Motor neuron (in vitro differentiated cells): ENCODE measurements at places on chromosomes 12 and 14.

DNA sequence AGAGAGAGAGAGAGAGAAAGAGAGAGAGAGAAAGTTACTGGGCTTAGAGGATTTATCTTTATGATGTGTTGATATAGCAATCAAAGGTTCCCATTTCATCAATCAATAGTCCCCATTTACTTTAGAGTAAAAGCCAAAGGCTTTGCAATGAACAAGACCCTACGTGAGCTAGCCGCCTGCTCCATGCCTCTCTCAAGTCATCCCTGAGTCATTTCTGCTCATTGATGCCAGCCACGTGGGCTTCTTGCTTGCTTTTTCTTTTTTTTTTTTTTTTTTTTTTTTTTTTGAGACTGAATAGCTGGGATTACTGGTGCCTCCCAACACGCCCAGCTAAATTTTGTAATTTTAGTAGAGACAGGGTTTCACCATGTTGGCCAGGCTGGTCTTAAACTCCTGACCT is 70.9 kb downstream of the GPR135 start:
- ATAC-seq = no peak

DNA sequence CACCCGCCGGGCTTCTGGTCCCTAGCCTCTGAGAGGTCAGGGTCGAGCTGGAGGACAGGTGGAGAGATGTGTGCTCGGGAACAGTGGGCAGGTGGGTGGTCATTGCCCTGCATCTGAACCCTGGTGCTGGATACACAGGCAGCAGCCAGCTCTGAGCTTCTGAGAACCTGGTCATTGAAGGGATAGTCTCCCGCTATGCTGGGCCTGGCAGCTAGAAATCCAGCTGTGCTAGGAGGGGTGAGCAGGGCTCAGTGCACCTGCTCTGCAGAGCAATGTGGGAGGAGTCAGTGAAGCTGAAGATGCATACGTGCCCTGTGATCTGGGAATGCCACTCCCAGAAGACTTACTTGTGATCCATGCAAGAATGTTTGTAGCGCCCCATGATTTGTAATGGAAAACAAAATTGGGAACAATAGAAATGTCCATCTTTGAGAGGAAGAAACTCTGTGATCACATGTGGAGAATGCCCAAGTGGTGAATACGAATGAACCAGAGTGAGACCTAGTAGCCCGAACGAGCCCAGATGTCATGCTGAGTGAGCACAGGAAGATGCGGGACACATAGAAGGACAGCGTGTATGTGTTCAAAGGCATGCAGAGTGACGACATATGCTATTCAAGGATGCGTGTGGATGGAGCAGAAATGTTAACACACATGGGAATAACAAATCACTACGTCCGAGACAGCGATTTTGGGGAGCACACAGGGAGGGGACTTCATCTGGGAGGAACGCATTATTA is 63.4 kb downstream of the AACS start:
- peak; percentile 87 for ATAC-seq

GRCh38 chr12:79058342-79058741 is 193.8 kb downstream of the SYT1 start:
- no peak for ATAC-seq

GRCh38 chr14:72539661-72540315 is 354.1 kb downstream of the DPF3 start:
- ATAC-seq = no peak

DNA sequence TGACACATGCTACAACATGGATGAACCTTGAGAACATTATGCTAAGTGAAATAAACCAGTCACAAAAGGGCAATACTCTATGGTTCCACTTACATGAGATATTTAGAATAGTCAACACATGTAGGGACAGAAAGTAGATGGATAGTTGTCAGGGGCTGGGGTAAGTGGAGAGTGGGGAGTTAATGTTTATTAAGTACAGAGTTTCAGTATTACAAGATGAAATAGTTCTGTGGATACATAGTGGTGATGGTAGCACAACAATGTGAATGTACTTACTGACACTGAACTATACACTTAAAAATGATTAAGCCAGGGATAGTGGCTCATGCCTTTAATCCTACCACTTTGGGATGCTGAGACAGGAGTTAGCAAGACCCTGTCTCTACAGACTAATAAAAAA is 8.7 kb downstream of the NUP107 start:
- no peak for ATAC-seq

DNA sequence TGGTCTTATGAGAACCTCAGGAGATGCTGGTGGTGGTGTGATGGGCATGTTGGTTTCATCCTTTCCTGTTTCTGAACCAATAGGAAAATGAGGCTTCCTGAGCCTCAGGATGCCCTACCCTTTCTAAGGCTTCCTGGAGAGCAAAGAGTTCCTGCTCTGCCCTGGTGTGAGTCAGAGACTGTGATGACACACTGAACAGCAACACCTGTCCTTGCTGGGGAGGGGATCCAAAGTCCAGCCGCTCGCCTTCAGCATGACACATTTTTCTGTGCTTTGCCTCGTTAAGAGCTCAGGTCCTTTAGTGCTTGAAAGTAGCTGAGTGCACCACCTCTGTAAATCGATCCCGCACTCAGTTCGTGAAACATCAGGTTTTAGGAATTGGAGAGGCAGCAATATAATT is 116.0 kb downstream of the CACNA1C start:
- ATAC-seq = no peak

GRCh38 chr12:79019672-79020071 is 155.1 kb downstream of the SYT1 start:
- ATAC-seq = no peak

- no peak for ATAC-seq
Observed at GRCh38 chr14:70183991-70184390, 4.8 kb downstream of the SLC8A3 start.

- ATAC-seq = peak; percentile 62
Observed at GRCh38 chr12:2958432-2959191, 585 bp upstream of the TEAD4 start.

DNA sequence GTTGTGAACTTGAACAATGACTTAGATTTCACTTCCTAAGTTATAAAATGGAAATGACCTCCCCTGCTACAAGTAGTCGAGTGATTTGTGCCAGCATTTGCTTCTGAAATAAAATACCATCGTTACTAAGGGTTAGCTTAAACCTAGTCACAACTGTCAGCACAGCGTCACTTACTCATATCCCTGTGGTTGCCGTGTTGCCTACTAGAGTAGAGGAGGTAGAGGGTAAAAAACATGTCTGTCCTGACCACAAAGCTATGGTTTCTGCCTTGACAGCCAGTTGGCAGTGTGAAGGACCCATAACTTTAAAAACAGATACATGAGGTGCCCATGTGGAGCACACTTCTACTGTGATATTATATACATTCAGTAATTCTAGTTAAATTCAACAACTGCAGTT is 234.2 kb upstream of the RGS6 start:
- no peak for ATAC-seq

- no peak for ATAC-seq
Observed at GRCh38 chr14:24251880-24252288, 9.5 kb upstream of the TINF2 start.

- ATAC-seq = no peak
Observed at GRCh38 chr12:953776-954175, 4.3 kb upstream of the RAD52 start.

DNA sequence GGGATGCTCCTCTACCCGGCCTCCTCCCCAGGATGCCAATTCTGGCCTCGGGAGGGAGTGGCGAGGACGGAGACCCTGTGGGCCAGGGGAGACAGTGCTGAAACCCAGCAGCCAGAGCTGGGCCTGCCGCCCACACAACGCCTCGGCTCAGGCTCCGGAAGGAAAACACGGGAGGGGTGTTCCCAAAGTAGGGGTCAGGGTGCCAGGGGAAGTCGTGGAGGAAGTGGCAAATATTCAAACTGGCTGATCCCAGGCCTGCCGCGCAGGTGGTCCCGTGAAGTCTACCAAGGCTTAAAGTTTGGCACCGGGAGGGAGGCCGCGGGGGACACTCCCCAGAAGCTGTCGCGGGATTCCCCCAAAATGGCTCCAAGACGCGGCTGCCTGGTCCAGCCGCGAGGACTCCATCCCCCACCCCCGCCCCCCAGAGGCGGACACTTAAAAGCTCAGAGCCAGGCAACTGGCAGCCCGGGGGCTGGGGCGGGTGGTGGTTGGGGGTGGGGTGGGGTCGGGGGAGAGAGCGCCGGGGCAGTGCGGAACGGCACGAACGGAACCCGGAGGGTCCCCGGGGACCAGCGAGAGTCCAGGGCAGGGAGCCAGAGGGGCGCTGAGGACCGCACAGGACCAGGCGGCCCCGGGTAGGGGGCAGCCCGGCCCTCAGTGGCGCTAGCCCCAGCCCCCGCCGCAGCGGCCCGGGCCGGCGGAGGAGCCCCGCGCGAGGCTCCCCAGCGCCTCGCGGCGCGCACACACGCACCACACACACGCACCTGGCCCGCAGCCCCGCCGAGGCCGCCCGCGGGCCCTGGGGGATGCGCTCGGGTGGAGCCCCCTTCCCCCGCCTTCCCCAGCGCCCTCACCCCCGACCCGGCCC is 20.0 kb downstream of the BEGAIN start:
- peak; percentile 31 for ATAC-seq

DNA sequence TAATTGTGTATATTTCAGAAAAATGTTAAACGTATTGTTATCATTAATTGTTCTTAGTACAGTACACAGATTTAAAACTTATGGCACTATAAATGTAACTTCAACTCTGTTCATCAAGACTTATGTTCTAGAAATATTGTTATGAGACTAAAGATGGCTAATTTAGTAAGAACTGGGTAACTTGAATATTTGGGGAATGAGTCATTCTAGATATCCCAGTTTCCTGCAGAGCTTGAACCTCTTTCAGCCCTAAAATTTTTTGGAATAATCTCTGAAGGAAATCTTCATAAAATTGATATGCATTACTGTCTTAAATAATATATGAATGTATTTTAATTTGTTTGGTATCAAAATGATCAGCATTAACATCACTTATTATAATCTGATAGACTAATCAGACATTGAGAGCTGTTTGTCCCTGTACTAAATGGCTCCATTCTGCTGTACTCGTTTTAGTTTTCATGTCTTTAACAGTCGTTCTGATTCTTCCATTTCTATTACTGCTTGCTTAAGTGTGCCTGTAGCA is 87.1 kb downstream of the VEZT start:
- ATAC-seq = no peak

GRCh38 chr12:63912651-63913050 is 68.2 kb downstream of the SRGAP1 start:
- no peak for ATAC-seq

DNA sequence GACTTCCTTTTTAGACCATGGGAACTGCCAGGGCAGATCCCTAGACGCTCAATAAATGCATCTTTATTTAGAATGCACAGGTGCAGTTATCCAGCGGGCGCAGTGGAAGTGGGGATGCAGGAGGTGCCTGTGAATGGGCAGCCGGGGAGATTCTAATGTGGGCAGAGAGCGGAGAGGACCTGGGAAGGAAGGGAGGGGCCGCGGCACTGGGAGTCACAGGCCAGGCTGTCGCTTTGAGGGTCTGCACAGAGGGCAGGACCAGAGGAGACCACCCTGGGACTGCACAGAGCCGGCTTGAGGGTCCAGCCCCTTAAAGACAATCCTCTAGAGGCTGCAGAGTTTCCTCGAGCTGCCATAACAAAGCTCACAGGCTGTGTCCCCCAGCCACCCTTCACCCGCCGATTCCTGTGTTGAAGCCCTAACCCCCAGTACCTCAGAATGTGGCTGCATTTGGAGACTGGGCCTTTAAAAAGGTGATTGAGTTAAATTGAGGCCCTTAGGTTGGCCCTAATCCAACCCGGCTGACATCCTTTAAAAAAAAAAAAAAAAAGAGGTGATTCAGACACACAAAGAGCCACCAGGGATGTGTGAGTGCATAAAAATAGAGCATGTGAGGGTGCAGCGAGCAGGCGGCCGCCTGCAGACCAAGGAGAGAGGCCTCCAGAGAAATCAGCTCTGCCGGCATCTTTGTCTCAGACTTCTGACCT is 44.4 kb upstream of the PPP2R5C start:
- ATAC-seq = no peak

DNA sequence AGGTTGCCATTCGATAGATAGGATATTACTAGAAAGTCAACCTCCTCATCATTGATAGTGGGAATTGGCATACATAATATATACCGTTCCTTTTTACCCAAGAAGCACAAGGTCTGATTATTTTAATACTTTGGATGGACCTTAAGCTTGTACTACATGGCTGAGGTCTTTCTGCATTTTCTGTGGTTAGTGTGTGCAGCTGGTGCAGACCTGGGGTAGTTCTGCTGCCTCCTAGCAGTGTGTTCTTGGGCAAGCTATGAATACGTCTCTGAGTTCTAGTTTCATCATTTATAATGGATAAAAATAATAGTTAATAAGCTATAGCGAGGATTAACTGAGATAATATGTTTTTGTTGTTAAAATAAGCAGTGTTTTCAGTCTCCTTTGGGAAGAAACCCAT is 2.2 kb downstream of the ZDHHC17 start:
- ATAC-seq = no peak

DNA sequence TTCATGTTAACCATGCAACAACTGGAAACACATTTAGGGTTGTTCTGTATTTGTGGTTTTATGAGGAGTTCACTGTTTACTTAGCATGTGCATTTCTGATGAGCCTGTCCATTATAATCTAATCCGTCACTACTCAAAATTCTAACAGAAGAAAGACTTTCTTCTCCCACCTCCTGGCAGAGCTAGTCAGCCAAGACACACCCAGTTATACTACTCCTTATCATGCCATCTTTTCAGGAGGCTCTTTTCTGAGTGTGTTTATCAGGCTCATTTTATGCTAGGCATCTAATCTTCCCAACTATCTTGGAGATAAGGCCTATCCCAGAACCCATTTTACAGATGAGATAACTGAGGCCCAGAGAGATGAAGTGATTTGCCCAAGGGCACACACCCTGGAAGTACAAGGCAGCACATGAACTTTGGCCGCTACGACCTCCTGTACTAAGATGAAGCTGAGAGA is 10.4 kb upstream of the MED13L start:
- ATAC-seq = no peak

- no peak for ATAC-seq
Observed at GRCh38 chr14:51488569-51489220, 163.0 kb upstream of the FRMD6 start.

DNA sequence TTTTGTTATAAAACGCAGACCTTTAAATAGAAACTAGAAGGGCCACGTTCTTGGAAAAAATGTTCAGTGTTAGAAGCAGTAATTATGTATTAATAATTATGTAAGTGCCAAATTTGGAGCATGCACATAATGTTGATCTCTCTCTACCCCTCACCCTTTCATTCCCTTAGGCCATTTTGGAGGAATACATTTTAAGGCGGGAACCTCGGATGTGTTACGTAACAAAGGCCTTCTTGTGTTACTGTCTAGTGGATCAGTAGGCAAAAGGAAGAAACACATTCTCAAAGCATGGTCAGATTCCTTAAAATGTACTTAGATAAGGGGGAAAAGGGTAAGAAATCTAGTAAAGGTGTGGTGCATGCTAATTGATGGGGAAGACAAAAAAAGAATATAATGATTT is 52.7 kb downstream of the RASSF3 start:
- no peak for ATAC-seq
